ENCODE measurements at places on chromosomes 11 and 22.

DNA sequence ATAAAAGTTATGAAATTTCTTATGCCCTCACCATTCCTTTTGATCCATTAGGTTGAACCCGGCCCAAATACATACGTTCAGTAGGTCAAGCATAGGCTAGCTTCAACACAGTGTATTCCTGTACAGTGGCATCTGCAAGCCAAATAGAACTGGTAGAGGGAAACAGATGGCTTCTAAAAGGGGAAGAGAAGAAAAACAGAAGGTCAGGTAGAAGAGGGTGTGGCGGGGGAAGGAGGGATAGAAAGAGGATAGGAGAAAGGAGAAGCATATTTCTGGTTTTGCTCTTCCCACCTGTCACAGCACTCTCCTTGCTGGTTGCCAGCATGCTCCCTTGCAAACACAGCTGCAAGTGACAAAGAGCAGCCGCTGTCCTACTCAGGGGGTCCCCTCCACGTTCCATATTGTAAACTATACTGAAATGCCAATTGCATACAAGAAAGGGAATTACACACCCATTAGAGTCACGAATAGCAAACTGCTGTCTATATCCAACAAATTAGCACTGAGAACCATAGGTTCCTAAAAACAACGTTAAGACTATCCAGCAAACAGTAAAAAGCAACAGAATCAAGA is 71.8 kb downstream of the PHF21A start:
- no peak for DNase-seq

- DNase-seq: peak; percentile 66
Observed at GRCh38 chr11:100632941-100633452, 54.1 kb upstream of the ARHGAP42 start.

DNA sequence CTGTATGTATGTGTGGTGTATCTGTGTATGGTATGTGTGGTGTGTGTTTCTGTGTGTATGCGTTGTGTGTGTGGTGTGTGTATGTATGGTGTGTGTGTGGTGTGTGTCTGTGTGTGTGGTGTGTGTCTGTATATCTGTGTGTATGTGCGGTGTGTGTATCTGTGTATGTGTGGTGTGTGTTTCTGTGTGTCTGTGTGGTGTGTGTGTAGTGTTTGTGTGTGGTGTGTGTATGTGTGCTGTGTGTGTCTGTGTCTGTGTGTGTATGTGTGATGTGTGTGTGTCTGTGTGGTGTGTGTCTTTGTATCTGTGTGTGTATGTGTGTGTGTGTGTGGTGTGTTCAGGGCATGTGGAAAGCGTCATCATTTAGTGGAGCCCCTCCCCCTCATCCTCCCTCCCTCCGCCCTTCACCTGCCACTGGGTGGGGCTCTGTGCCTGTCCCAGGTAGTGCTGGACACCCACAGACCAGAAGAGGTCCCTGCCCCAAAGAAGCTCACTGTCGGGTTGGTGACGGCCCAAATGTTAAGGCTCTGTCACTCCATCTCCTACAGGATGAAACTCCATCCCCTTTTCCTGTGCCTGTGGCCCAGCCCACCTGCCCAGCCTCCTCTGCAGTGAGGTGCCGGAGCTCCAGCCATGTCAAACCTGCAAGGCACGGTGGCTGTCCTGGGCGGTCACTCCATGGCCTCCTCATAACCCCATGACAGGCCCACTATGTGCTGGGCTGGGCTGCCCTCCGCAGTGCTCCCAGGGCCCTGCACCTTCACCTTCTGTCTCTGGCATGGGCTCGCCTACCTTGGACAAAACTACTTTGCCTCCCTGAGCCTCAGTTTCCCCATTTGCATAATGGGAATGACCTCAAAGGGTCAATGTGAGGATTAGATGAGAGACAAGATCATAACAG is 23.4 kb upstream of the SHISAL1 start:
- DNase-seq: no peak

DNA sequence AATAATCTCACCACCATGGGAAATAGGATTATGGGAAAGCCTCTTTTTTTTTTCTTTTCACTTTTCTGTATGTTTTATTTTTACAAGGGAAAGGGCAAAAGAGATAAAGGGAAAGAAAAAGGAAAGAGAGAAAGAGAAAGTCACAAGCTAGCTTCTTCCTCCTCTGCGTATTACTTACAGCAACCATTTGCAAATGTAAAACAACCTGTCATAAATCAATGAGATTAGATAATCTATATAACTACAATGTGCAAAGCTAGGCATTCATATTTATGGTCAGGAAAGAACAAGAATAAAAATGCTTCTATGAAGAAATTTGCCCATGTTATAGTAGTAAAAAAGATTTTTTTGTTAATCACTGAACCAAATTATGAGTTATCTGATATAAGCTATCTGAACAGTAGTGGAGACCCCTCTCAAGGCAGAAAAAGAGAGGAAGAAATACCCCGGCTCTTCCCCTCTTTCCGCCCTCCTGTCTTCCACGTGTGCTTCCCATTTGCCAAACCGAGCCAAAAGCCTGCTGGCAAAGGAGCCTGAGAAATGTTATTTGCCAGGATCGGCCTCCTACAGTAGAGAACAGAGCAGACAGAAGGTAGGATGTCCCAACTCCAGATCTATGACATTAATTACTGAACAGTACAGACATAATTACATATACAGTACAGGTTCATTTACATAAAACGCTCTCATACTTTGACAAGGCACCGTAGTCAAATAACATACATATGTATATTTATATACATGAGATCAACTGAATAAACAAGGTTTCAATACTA is 50.2 kb downstream of the ARHGAP32 start:
- DNase-seq: no peak
